Kidney glomerular epithelial cell (primary cell): ENCODE measurements at places on chromosomes 2 and 18.

- no peak for DNase-seq
Observed at GRCh38 chr2:232741294-232741693, 35.1 kb downstream of the KCNJ13 start.

GRCh38 chr18:79712206-79712857 is 32.7 kb downstream of the CTDP1 start:
- no peak for DNase-seq

GRCh38 chr2:128510701-128511397 is 192.2 kb upstream of the HS6ST1 start:
- no peak for DNase-seq

DNA sequence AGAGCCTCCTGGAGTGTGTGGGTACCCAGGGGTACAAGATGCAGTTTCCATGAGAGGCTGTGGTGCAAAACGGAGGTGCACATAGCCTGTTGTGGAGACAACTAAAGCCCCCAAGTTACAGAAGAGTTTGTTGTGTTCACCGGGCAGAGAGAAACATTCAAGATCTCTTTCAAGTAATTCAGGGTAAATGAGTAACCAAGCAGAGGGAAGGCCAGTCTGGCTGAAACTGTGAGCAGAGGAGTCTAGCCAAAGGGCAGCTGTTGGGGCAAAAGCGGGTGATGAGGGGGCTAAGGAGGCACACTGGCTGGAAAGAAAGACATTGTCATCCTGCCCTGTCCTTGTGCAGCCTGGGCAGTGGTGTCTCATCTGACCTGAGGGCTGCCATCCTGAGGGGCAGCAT is 52.0 kb downstream of the CXCR4 start:
- peak; percentile 23 for DNase-seq

DNA sequence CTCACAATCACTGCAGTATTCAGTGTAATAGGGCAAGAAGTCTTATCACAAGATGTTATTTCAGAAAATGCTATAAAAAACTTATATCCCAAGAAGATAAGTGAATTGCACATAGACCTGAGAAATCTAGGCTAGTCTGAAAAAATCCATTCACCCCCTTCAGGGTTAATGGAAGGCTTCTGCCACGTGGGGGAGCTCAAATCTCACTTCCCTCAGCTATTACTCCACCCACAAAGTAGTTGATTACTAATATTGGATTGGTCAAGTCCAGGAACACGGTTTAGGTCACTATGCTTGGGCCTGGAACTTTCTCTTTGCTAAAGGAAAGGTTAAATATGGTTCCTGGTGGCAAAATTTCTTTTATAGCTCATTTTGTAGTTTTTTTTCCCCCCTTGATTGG is 51.2 kb upstream of the ADAM23 start:
- no peak for DNase-seq

DNA sequence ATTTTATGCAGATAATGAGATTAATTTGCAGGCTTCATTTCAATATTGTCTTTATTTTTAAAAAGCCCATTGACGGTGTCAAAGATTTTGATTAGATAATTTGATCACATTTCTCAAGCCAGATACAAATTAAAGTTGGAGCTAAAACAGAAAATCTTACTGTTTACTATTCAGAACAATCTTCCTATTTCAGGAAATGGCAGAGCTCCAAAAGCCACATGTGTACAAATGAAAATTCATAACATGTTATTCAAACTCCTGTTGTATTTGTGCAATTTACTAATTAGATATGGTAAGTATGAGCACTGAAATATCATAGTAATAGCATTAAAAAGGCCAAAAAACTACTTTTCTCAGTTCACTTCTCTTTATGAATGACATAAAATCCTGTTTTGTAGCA is 682.9 kb downstream of the KCNJ3 start:
- no peak for DNase-seq

DNA sequence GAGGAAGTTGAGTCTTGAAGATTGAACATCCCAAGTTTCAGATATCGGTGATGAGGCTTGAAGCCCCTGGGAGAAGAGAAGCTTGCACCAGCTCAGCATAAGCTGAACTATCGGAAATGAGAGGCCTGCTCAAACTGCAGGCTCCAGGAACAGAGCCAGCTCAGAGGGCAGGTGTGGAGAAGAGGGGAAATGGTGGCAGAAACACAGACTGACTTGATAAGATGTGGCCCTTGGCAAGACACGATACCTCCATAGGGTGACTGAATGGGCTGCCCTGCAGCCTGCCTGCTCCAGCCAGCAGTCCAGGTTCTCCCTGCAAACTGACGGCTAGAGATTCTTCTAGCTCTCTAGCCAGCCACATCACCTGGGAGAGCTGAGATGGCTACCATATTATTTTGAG is 86.6 kb downstream of the MYT1L start:
- no peak for DNase-seq

DNA sequence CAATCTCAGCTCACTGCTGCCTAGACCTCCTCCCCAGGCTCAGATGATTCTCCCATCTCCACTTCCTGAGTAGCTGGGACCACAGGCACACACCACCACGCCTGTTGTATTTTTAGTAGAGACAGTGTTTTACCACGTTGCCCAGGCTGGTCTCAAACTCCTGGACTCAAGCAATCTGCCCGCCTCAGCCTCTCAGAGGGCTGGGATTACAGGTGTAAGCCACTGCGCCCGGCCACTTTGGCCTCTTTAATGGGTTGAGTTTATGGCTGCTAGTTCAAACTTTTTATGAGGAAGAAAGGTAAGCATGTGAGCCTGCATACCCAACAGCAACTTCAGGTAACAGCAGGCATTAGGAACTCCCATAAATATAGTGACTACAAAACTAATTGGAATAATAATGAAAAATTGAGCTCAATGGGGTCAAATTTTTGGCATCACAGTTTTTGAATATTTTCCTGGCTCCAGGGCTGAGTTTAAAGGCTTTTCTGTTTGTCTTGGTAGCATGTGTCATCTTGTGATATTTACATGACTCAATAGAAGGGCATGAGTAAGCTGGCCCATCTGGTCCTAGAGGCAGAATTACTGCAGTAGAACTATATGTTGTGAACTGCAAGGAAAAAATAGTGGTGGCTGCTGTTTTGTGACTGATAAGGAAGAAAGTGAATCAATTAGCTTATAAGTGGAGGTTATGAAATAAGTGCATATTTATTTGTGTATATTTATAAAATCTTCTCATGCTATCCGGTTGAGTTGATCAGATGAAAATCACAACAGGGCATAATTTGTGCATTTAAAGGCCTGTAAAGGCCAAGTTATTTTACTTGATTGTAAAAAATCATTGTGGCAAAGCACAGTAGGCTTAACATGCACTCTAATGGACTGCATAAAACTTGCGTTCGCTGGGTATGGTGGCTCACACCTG is 24.8 kb downstream of the GALM start:
- peak; percentile 68 for DNase-seq

- no peak for DNase-seq
Observed at GRCh38 chr2:8779795-8780671, 57.4 kb downstream of the KIDINS220 start.

- peak; percentile 75 for DNase-seq
Observed at GRCh38 chr2:38274286-38275276, 102.5 kb downstream of the ATL2 start.

DNA sequence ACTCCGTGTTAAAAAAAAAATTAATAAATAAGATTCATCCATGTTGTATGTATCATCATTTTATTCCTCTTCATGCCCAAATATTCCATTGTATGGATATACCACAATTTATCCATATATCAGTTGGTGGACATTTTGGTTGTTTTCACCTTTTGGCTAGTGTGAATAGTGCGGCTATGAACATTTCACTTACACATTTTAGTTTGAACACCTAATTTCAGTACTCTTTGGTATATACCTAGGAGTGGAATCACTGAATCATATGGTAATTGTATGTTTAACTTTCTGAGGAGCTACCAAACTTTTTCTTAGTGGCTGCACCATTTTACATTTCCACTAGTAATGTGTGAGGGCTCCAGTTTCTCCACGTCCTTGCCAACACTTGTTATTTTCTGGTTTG is 20.0 kb downstream of the CDCA7 start:
- DNase-seq = no peak

DNA sequence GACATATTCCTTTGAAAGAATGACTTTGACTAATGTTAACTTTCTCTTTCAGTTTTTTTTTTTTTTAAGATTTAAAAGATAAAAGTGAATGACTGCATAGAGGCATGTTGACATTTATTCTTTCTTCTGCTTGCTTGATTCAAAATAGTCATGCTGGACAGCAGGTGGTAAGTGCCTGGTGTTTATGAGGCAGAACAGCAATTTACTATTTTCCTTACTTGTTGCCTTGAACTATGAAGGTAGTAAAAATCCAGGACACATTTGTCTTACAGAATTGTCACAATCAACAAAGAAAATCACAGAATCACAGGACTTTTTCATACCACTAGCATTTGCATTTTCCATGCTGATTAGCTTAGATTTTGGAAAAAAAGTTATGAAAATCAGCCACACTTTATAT is 388.3 kb downstream of the CTNNA2 start:
- DNase-seq = no peak

GRCh38 chr2:161956738-161957137 is 117.3 kb downstream of the DPP4 start:
- no peak for DNase-seq

- no peak for DNase-seq
Observed at GRCh38 chr2:240893363-240893844, 2.6 kb downstream of the MAB21L4 start.

GRCh38 chr18:34223893-34224422 is 755 bp downstream of the NOL4 start:
- no peak for DNase-seq

DNA sequence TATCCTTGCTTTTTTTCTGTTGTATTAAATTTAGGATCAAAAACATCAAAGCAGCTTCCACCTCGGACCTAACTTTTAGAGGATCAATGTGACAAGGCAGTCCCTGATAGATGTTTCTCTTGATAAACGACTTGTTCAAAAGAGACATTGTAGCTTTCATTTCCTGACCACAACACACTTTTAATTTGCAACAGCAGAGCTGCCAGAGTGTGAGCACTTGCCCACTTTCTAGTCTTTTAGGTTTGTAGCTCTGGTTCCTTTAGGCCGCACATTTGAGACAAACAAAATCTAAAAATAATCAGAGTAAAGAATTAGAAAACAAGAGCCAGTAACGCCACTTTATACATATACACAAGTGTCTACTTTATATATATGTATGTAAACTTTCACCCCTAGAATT is 3.1 kb downstream of the FIGN start:
- DNase-seq = peak; percentile 21

GRCh38 chr2:196183172-196183473 is 11.7 kb upstream of the STK17B start:
- no peak for DNase-seq

- no peak for DNase-seq
Observed at GRCh38 chr2:239557516-239557915, 156.7 kb upstream of the HDAC4 start.
